ELF-1 (cell line): ENCODE measurements at places on chromosomes 6 and 20.

GRCh38 chr6:145539831-145540230 lies 195.5 kb downstream of the EPM2A start:
- DNase-seq = no peak

DNA sequence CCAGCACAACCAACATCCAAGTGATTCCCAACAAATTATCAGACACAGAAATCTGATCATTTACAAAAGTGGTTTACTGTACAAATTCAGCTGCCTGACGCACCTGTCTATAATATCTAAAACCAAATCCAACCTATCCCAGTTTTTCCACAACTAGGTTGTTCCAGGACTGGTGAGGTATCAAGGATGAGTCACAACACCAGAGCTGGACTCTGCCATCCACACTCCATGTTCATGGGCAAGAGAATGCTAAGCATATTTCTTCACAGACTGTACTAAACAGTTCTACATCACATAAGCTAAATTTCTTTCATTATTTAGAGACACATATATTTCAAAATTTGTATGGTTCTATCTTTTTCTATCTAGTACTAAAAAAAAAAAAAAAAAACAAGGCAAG lies 141.6 kb downstream of the BTBD9 start:
- no peak for DNase-seq

- DNase-seq = no peak
Observed at GRCh38 chr6:47229255-47229654, 80.5 kb downstream of the TNFRSF21 start.

DNA sequence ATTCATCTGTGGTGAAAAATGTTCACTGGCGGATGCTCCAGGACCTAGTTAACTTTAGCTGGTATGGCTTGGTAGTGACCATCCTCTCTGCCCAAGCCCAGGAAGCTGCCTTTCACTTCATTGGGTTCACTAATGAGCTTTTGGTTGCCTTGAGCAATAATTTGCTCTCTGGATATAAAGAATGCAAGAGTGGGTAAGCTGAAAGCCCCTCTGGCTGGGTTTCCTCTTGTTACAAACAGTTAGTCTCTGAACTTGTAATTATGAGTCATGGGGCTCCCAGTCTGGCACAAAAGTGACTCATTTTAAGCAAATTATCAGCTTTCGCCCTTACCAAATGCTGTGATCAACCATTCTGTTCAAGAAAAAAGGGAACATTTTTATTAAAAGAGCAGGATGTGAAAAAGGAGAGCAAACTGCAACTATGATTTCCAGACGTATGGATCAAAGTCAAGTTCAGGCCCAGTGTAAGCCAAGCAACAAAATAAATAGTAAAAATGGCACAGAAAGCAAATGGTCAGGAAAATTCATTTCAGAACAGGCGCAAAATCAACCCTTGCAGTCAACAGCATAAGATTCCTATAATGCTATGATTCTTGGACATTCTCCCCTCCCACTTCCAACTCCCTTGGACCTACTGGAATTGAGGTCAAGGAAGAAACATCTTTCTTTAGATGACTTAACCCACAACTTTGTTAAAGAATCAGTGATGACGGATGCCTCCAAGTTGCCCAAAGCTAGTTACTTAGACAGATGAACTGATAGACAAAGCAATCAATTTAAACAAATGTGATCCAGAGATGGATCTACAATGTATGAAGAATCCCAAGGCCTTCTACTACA lies 130.0 kb upstream of the KCNK16 start:
- DNase-seq = no peak

- no peak for DNase-seq
Observed at GRCh38 chr6:14020551-14020950, 95.8 kb downstream of the RNF182 start.

- DNase-seq = peak; percentile 69
Observed at GRCh38 chr6:138692058-138692977, 81.3 kb upstream of the CCDC28A start.

DNA sequence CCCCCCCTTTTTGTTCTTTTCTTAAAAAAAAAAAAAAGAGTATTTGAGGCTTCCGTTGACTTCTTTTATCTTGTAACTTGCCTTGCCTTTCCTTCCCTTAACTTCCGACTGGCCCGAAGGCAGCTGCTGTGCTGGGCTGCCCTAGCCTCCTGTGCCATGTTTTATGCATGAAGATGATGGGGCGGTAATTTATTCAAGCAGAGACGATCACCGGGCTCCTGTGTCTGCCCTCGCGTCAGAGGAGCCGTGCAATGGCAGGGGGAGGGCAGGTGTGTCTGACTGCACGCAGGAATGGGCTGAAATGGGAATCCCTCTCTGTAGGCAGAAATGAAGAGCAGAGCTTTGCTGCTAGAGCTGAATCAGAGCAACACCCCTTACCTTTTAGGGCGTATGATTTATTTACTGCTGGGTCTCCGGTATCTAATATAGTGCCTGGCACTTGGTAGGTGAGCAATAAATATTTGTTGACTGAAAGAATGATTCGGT lies 106.3 kb upstream of the RIPOR2 start:
- no peak for DNase-seq

DNA sequence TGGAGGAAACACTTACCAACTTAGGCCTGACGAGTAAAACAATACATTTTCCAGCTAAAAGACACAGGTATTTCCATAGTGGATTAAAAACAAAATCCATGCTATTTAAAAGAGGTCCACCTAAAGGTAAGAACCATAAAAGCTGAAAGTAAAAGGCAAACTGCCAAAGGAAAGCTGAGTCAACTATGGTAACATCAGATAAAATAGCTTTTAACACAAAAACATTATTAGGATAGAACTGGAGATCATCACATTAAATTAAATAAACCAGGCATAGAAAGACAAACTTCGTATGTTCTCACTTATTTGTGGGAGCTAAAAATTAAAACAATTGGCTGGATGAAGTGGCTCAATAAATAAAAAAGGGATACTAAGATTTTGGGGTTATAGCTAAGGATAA lies 166.8 kb upstream of the SLC22A16 start:
- DNase-seq = no peak

DNA sequence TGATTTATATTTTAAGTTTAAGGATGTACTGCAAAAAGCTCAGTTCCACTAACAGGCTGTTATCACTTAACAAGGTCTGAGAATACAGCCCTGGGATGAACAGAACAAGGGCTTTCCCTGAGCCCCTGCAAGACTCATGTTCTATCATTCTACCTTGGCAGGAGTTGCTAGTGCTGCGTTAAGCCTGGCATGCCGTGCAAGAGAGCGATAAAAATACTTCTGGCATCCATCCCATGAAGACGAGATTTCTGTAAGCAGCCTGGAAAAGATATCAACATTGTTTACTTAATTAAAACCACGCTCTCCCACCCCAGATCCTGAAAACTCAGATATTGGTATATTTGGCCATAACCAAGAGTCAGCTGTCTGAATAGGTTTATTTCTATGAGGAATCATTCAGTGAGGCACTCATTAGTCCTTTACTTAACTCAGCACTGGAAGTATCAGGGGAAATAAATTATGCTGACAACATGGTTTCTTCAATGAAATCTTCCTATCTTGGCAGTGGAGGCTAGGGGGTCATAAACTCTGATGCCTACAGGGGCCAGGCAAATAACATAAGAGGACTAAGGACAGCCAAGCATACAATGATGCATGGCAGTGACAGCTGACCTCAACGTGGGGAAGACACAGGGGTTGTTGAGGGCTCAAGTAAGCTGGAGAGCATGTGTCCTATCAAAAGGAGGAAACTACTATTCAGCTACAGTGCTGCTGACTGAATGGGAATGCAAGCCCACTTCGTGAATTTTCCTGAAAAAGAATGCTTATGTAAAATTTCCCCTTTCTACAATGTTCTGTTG lies 37.6 kb upstream of the LYRM2 start:
- no peak for DNase-seq

GRCh38 chr6:148779142-148779562 lies 32.3 kb downstream of the UST start:
- DNase-seq = no peak

DNA sequence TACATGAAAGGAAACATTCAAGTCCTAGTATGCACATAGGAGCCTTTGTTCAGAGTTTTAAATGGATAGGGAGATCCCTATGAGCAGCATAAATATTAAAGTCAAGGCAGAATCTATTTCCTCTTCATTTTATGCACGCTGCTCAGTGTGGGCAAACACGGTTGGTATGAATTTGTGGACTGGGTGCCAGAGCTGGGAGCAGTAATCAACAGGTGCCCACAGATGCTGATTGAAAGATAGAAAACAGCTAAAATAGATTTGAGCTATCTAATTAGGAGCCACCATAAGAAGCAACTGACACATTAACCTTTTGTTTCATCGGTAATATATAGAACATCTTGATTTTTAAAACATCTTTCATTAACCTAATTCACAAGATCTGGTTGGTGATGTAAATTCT lies 175.5 kb downstream of the EYS start:
- no peak for DNase-seq

GRCh38 chr6:45464685-45465084 lies 87.0 kb upstream of the SUPT3H start:
- DNase-seq = no peak

DNA sequence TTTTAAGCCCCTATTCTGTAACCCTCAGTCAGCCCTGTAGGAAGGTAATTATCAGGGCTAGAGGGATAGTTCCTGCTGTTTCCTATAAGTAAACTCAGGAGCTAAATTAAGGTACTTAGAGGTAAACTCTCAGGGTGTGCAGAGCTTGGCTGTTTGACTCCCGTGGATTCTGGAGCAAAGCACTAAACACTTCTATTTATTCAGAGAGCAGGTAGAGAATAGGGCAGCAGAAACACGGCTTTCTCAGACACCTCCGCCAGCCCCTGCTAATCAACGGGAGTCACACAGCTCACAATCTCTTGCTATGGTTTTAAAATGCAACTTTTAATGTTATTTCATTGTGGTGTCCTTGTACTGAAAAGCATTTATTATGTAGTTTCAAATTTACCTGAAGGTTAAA lies 21.8 kb downstream of the PRKN start:
- no peak for DNase-seq

DNA sequence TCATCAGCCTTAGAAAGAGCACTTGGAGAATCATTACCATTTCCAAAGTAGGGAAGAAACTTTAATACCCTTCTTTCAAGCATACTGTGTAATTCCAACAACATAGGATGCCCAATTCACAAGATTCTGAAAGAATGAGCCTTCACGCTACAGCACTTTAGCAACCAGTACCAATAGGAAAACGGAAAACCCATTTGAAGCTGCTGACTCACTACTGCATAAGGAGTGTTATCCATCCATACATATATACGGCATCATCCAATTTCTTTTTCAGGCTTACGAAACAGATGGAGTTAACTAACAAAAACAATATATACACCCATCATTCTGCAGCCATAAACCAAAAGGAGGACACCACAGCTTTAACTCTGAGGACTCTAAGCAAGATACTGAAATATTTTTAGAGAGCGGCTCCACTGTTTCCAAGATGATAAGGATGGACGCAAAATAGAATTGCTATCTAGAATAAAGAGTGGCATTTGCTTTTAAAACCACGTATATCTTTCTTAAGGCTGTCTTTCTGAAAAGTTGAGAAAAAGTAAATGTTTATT lies 24.9 kb downstream of the FYN start:
- DNase-seq = no peak

DNA sequence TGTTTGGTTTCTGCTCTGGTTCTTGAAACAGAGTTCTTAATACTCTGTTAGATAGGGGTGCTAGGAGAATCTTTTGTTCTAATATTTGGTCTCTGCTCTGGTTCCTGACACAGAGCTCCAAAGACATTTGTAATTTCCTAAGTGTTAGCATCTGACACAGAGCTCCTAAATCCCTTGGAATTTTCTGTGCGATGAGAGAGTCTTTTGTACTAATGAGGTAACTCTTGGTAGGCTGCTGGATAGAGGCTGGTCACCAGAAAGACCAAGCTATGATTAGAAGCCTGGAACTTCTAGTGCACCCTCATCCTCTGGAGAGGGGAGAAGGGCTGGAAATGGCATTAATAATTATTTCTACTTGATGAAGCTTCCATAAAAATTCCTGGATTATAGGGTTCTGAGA lies 7.7 kb upstream of the CD109 start:
- no peak for DNase-seq

DNA sequence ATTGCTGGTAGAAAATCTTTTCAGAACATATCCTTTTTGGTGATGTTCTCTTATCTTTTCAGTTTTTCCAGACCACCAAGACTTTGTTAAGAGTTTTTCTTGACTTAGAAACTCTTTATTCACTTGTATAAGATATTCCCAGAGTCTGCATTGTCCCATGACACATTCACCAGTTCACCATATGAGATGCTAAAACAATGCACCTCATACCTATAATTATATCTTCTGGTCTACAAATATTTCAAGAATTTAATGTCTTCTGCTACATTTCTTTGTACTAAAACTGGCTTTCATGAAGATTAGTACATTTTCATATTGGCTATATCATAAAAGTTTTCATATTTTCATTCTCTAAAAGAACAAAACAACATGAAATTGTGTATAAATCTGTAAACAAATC lies 111.3 kb downstream of the ADGRG6 start:
- no peak for DNase-seq

DNA sequence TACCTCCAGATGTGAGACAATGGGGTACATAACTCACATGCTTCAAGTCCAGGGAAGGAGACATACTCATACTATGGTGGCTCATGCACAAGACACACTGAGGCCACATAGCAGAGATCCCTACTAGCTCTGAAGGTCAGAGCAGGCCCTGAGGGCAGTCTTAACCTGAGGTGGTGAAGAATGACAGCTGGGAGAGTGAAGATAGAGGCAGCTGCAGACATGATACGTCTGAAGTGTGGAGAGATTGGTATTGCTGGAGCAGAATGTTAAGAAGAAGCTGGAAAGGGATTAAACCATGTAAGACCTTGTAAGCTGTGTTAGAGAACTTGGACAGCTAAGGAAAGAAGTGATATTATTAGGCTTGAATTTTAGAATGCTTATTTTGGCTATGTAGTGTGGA lies 32.9 kb downstream of the PGM3 start:
- DNase-seq = no peak

- DNase-seq = no peak
Observed at GRCh38 chr6:158230967-158231550, 62.9 kb downstream of the GTF2H5 start.

DNA sequence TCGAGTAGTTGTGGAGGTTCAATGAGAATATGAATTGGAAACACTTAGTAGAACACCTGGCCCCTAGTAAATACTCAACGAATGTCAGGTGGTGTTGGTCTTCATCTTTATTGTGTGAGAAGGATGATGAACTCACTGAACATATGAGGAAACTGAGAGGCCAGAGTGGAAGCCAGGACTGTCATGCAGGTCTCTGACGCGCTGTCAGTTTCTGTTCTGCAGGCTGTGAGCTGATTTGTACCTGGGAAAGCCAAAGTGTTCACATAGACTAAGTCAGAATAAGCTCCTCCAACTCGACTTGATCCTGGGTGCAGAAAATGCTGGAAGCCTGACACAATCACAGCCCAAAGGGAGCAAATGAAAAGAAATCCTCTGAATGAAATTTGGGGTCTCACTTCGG lies 222.2 kb downstream of the LY86 start:
- no peak for DNase-seq

GRCh38 chr6:4402477-4402976 lies 267.2 kb upstream of the ECI2 start:
- DNase-seq = no peak

- DNase-seq = no peak
Observed at GRCh38 chr20:6178537-6178936, 55.7 kb upstream of the FERMT1 start.

- DNase-seq = no peak
Observed at GRCh38 chr6:6971369-6971768, 136.4 kb upstream of the RREB1 start.
